ENCODE measurements at places on chromosomes 7 and 10.

GRCh38 chr10:8504499-8504898 is 450.0 kb downstream of the GATA3 start:
- DNase-seq = no peak

DNA sequence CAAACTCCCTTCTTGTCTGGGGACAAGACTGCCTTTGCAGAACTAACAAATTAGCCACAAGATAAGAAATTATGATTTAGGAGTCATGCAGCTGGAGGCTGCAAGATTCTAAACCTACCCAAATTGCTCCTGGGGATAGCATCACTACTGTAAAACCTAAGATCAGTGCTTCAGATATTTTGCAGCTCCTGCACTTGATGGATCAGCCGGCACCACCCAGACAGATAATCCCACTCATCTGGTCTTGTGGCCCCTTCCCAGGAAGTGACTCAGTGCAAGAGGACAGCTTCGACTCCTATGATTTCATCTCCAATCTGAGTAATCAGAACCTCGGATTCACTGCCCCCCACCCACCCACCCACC is 181.9 kb downstream of the AKR1D1 start:
- DNase-seq = no peak

DNA sequence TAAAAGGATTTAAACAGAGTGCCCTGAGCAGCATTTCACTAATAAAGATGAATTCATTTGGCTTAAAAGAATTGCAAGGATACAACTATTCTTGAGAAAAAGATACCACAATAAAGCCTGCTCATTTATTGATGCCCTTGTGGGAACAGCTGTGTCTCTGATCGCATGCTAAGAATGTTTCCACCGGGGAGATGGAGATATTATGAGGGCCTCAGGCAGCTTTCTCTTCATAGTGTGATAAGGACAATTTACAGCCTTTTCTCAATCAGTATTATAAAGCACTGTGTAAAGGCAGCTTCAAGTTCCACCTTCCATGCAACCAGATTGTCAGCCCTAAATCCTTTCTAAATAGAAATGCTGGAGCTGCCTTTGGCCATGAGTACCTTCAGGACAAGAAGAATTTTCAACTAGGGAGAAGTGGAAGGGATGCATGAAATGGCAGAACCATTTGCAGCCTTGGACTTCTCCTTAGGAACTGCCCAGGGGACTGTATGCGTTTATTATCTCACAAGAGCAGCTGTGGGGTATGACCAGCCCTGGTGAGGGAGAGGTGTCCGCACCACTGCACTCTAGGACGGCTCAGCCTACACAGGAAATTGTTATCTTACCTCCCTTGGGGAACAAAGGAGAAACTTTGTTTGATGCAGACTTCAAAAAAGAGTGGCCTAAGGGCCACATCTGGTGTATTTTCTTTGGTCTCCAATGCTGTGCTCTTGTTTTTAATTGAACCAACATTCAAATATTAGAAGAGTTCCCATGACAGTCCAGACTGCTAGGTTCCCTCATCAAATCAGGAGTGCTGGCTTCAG is 116.9 kb upstream of the PCGF5 start:
- no peak for DNase-seq

DNA sequence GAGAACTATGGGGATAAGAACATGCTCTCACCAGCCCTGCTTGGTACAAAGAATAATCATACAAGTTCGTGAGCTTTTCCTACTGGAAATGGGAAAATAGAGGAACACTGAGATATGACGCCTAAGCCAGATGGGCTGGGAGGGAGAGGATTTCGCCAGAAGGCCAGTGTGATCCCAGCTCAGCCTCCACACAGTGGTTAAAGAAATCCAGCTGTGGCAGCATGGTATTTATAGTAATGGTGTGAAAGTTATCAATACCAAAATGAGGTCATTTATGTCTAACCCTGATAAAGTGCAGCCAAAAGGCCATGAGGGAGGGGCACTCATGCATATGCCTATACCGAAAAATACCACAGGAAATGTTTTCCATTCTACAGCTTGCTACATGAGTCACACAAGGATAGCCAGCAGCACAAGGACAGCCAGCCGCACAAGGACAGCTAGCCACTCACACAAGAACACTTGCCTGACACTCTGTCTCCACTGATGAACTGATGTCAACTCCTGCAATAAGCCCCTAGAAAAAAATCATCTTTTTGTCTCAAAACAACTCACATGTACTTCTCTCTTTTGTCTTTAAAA is 49.4 kb downstream of the FRMPD2 start:
- DNase-seq = no peak

GRCh38 chr10:93435621-93436397 is 46.3 kb downstream of the MYOF start:
- DNase-seq = no peak

DNA sequence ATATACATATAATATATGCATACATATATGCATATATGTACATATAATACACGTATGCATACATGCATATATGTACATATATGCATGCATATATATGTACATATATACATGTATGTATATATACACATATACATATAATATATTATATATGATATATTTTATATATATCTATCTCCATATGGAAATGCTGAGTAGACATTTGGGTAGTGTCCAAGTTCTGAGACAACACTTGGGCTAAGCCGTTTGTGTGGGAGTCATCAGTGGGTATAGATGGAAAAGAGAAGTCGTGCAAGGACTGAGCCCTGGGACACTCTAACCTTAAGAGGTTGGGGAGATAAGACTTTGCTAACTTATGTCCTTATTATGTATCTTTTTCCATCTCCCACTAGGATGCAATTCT is 165.2 kb upstream of the PODXL start:
- DNase-seq = no peak

- DNase-seq = peak; percentile 61
Observed at GRCh38 chr7:1920266-1920681, 250.2 kb downstream of the ELFN1 start.

GRCh38 chr10:97578171-97578844 is 5.7 kb downstream of the ANKRD2 start:
- DNase-seq = no peak

Data from CD4-positive, alpha-beta T cell treated with Interleukin-6 at 100 ng/mL for 8 hours (primary cell).